ENCODE measurements at places on chromosomes 4 and X.

GRCh38 chrX:115642895-115643530, 82.0 kb downstream of the PLS3 start:
- no peak for DNase-seq

DNA sequence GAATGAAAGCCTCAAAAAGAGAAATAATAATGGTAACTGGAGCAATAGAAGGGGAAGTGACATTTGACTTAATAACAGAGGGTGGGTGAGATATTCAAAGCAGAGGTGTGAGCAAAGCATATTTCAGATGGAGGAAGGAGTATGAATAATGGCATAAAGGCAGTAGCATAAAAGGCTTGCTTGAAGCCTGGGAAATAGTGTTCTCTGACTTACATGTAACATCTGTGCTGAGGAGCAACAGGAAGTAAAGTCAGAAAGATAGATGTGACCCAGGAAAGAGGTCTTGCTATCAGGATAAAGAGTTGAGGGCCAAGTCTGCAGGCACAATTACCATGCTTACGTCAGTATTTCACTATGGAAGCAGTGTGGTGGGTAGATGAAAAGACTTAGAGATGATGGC, 28.4 kb downstream of the ATP10D start:
- no peak for DNase-seq

GRCh38 chr4:10063544-10064300, 42.4 kb upstream of the SLC2A9 start:
- no peak for DNase-seq

DNA sequence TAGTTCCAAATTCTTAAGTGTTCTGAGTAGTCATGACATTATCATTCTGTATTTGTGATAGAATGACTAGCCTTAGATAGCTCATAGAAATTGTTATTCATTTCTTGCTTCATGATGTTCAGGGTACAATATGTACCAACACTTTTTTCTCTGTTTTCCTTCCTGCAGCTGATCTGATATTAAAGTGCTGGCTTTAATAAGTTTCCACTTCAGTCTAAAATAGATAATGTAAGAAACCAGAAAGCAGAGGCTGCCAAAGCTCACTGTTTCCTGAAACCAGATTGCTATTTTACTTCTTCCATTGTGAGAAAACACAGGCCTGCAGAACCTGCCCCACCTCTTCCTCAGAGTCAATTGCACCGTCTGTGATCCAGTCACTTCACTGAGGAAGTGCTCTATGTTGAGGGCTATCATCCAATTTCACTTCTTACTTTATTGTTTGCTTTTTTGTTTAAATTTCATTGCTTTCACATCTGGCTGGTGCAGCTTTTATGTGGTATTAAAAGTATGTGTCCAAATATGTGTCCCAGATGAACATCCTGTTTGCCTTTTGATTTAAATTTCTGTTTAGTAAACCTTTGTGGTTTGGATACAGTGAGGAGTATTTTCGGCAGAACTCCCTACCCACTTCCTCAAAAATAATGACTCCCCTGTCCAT, 652.1 kb downstream of the ANKRD50 start:
- DNase-seq, result no peak

- DNase-seq, result no peak
These were observed 91.5 kb upstream of the UNC5C start for GRCh38 chr4:95640311-95640710.

DNA sequence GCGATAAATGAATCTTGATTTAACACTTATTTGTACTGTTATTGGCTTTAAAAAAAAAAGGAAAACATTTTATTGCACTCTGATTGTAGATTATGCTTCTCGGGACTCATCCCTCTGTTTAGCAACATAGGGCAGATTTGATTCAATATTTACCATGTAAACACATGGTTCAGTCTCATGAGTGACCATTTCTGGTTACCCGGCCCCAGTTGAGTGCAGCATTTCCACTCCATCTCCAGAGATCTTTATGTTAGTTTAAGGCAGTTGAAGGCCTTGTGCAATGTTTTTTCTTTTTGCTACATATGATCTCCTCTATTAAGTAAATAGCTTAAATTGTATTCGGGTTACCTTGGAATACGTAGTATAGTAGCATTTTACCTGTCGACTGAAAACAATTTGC, 143.3 kb upstream of the RPS6KA3 start:
- no peak for DNase-seq

DNA sequence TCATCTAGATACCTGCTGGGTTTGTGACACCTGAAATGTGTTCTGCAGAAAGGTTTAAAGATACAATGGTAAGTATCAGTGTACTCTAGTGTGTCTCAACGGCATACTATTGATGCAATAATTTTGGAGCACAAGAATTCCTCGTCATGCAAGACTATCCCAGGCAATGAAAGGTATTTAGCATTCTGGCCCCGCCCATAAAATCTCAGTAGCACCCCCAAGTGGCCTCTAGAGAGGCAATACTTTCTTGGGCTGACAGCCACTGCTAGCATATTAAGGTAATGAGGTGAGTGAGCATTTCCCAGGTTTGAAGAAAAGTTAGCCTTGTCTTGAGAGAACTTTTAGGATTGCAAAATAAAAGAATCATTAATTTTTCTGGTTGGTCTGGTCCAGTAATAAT, 24.0 kb downstream of the TAB3 start:
- no peak for DNase-seq

- DNase-seq, result peak; percentile 9
These were observed 175.3 kb downstream of the MAML3 start for GRCh38 chr4:139978692-139979091.

DNA sequence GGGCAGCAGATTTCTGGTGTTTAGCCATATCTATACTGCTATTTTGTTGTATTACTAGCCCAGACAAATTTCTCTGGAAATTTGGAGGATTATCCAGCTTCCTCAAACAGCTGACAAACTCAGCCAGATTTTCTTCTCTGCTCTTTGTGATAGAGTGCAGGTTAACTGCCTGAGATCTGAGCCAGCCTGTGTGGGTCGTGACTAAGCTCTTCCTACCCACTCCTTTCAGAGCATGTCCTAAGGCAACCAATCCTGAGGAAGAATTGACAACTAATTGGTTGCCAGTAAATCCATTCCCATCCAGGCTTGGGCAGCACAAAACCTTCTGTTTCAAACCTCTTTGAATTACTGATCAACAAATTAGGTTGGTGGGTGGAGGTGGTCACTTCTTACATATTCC, 2.5 kb upstream of the GABRA2 start:
- no peak for DNase-seq

DNA sequence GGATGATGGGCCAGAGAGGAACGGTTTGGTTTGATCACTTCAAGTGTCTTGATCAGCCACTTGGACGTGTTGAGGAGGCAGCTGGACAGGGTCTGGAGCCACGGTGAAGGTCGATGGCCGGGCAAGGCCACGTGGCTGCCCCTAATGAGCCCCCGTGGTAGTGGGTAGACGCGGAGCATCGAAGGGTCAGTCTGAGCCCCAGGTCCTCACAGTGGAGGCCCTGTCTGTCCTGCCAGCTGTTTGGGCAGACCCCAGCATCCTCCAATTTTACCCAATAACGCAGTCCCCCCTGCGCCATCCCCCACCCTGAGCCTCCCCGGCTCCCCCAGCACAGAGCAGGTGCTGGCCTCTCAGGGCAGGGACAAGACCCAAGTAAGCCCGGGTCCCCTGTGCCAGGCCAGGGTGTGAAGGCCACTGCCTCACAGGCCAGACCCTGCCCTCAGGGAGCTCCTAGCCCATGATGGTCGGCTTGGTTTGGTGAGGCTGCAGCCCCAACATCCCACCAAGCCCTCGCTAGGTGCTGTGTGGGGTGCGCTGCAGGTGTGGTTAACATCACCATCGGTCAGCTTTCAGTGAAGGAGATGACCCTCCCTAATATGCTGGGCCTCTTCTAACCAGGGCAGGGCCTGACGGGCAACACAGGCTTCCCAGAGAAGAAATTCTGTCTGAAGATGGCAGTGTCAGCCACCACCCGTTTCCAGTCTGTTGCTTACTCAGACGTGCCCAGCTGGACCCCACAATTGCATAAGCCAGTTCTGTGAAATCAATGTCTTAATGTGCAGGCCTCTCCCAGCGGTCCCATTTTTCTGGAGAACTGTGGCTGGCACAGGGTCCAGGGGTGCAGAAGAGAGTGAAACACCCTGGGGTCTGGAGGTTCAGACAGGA, 40.5 kb upstream of the NKX1-1 start:
- DNase-seq, result no peak

GRCh38 chr4:124640022-124640730, 72.4 kb downstream of the ANKRD50 start:
- no peak for DNase-seq

DNA sequence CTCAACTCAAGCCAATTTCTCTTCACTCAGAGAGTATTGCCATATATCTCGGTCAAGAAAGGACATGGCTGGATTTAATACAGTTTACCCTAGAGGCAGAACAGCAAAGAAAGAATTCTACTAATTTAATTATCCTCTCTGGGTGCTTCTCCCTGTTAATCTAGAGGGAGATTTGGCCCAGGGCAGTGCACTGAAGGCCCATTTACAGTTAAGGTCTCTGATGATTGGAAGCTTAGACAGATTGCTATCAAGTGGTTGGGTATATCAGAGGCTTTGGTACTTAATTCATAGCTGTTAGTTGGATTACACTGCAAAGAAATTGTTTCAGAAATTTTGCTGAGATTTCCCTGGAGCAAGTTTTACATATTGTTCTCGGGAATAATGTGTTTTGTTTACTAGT, 4.6 kb upstream of the CNKSR2 start:
- no peak for DNase-seq

- no peak for DNase-seq
These were observed 24.1 kb downstream of the CXCL8 start for GRCh38 chr4:73764513-73764912.

DNA sequence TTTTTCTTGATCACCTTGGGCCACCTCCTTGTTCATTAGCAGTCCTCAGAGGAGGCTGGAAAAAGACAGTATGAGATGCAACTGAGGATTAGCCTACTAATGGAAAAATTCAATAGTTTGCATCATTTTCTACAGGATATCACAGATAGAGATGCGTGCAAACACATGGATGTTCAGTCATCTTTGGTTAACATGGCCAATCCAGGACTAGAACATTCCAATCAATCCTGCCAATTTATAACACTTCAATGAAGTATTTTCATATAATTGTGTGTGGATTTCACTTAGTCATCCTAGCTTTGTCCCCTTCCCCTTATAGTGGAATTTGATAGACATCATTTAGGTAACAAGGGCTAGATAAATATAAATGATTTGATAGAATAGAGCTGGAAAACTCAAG, 42.7 kb downstream of the MAML3 start:
- DNase-seq, result no peak

DNA sequence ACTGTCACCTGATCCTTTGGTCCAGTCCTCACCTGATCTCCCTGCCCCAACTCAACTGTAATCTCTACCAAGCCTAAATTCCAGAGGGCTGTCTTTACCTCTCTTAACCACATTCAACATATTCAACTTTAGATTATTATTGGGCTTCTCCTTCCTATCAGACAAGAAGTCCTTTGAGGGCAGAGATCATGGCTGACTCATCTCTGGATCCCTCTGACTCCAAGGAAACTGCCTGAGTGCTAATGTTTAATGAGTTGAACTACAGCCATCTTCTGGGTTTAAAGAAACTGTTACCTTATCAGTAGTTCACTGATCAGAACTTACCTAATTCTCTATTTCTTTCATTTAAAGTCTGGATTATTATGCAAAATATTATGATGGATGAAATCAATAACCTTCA, 135.7 kb downstream of the GPC3 start:
- DNase-seq, result no peak

- DNase-seq, result no peak
These were observed 4.0 kb downstream of the FLNA start for GRCh38 chrX:154370300-154371016.

GRCh38 chrX:97638621-97639020, 754.9 kb downstream of the RPA4 start:
- DNase-seq, result no peak

DNA sequence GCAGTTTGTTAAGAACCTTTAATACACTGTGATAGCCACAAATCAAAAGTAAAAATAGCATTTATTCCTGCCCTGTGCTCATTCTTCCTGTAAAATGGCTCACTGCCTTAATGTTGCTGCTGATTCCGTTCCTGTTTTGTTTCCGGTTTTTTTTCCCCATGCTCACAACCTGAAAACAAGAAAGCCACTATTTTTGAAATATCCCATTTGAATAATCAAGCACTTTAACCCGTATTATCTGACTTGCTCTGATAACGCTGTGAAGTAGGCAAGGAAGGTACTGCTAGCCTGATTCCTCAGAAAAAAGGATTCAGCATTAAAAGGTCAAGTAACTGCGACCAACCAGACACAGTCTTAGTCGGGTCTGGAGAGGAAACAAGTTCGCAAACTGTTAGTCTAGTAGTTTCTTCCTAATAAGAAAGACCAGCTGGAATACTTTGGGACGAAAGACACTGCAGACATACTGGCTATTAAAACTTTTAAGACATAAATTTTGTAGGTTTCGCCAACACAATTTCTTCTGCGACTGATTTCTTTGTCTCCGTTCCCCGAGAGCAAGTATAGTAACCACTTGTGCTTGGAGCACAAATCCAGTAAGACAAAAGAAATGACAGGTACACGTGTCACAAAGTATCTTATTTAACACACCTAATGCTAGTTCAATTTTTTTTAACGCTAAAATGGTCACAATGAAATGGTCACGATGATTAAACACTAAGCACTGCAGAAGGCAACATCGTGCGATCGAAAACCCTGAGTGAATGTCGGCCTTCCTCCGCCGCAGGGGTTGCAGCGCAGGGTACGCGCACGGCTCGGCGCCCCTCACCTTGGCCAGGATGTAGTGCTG, 802 bp downstream of the COX18 start:
- no peak for DNase-seq

GRCh38 chrX:110168585-110168984, 149.3 kb downstream of the AMMECR1 start:
- no peak for DNase-seq

DNA sequence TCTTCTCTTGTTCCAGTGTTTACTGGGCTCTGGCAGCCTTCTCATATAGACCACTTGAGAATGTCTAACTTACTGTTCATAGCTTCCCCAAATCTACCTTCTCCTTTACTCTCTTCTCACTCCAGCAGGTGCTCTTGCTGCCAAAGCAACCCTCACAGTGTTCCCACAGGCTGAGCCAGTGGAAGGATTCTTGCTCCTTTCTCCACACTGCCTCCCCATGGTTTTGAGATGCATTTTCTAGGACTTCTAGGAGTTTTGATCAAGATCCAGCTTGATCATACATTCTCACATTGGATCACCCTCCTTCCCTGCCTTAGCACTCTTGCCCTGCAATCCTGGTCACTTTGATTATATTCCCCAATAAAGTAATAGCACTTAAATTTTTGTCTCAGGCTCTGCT, 230.8 kb downstream of the TMEM47 start:
- DNase-seq, result no peak

All from activated T-helper 2 cell treated with anti-CD3 and anti-CD28 coated beads, Interferon-gamma antibody, Interleukin-2, Interleukin-4, amounts not matched to agents 10 μg/mL and 5 μg/mL and 100 μg/mL, durations not matched to agents 14 hours and 24 hours and 36 hours (primary cell).